ENCODE measurements at places on chromosomes 2 and 18. TPM values are rescaled to one million over a fixed set of nuclear protein-coding genes. Genes with fewer than 3 reads are reported as not detected.
A peak's percentile ranks its signal among the peaks of the same experiment; 100 is the strongest.

- H3K27ac ChIP-seq = peak overlapping the region; percentile 96
- no peak for DNase-seq
- peaks cover 50% of the 10 kb centered on the region for H3K4me1 ChIP-seq
- H3K27me3 ChIP-seq = no peaks in the 10 kb centered on the region
These were observed 894 bp downstream of the SMAD7 start for GRCh38 chr18:48949606-48950535.

DNA sequence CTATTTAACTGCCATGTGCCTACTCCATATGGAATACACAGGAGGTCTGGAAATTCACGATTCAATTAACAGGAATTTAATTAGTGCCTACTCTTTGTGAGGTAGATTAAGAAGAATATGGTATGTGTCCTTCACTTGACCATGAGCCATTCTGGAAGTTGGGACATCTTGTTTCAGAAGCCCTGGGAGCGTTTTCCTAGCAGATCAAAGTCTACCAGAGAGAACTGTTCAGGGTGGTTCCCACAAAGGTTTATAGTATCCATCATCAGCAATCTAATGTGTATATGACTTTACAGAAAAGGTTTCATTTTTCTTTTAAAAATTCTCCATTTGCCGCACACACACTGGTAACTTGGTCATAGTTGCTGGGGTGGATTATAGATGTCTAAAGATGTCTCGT is 159.1 kb downstream of the LRRTM1 start:
- no peaks in the 10 kb centered on the region for H3K36me3 ChIP-seq
- DNase-seq = no peak
- H3K27me3 ChIP-seq = no peaks in the 10 kb centered on the region
- H3K4me1 ChIP-seq = no peaks in the 10 kb centered on the region
- no peak overlapping the region for H3K4me3 ChIP-seq

DNA sequence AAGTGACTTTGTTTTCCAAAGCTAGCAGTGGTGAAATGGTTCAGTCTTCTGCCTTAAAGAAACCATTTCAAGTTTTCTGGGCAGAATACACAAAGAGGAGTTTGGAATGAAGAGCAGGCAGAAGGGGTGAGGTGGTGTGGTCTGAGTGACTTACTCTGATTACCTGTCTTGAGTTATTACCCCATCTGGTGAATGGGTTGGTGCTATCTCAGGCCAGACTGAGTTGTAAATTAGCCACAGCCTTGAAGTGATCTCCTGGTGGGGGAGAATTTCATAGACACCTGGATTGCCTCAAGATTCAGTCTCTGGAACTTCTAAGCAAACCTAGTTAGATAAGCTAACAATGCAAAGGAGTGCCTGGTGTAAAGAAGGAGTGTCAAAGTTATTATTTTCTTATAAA is 983.5 kb upstream of the NXPH2 start:
- DNase-seq = no peak
- H3K4me1 ChIP-seq = no peaks in the 10 kb centered on the region
- H3K27ac ChIP-seq = no peak overlapping the region

DNA sequence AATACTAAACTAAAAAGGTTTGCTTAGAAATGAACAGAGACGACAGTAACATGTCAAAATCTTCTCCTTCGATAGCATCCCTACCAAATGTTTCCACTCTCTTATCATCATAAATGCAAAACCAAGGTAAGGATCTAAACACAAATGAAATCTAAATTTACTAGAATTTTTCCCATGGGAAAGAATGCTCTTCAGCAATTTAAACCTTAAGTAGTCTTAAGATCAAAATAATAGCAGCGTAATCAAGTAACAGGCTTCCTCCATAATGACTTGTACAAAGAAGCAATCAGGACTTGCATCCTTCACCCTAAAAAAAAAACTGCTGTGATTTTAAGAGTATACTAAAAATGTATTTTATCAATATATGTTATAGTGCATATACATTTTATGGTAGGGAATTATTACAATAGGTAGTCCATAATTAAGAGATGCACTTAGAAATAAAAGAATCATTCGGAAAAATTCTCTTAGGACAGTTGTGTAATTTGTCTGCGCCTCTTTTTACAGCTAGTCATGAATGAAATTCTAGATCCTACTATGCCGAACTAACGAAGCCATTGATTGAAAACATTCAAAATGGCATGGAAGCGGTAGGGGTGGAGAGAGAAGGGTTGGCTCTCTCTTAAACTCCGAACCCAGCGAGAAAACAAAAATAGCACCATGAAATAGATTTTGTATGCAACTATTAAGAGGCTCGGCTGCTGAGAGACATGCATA is 1.3 kb downstream of the PGAP1 start:
- no peaks in the 10 kb centered on the region for H3K27me3 ChIP-seq
- no peaks in the 10 kb centered on the region for H3K36me3 ChIP-seq
- peak overlapping the region; percentile 93 for H3K27ac ChIP-seq
- H3K4me3 ChIP-seq = peak overlapping the region; percentile 48
- peaks cover 24% of the 10 kb centered on the region for H3K4me1 ChIP-seq

GRCh38 chr2:150012986-150013385 is 425.4 kb upstream of the MMADHC start:
- no peaks in the 10 kb centered on the region for H3K4me1 ChIP-seq
- H3K27ac ChIP-seq = no peak overlapping the region
- no peaks in the 10 kb centered on the region for H3K27me3 ChIP-seq
- no peak overlapping the region for H3K4me3 ChIP-seq
- no peak for DNase-seq

- H3K4me1 ChIP-seq = no peaks in the 10 kb centered on the region
- H3K4me3 ChIP-seq = no peak overlapping the region
- no peak for DNase-seq
- no peaks in the 10 kb centered on the region for H3K27me3 ChIP-seq
- no peaks in the 10 kb centered on the region for H3K36me3 ChIP-seq
These were observed 108.0 kb upstream of the LDAH start for GRCh38 chr2:20930928-20931327.

FAM124B gene
- total RNA-seq = 1.8 TPM

EIF2AK3 gene
- 9.4 TPM for total RNA-seq

TBC1D8 gene
- total RNA-seq = 17.4 TPM

RHOB gene
- 1,260 TPM for total RNA-seq

TMEM163 gene
- total RNA-seq = 0.28 TPM
